SK-N-DZ (cell line): ENCODE measurements at places on chromosomes 2 and 18.

GRCh38 chr18:77573571-77573970 is 323.9 kb downstream of the GALR1 start:
- DNase-seq = no peak

DNA sequence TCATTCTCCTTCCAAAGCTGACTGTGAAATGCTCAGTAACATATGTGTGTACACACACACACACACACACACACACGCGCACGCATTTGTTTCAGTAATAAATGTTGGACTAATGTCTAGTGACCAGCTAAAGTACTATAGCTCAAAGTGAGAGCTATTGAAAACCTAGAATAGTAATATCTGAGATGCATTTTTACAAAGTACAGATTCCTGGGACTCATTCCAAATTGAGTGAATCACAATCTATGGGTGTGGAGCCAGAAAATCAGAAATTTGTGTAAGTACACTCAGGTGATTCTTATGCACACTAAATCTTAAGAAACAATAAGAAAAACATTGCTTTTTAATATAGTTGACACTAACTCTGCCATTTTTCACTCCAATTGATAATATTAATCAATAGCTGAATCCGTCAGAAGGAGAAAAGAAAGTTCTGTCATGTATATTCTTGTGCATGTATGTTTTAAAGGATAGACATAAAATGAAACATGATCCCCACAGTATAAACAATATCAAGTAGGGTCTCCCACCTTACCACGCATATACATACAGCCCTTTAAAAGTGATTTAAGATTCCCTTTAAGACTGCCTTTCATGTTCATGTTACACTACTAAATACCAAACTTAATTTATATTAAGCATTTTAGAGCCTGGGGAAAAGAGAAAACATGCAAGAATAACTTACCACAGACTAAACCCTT is 123.5 kb downstream of the ATAD2B start:
- DNase-seq = no peak

DNA sequence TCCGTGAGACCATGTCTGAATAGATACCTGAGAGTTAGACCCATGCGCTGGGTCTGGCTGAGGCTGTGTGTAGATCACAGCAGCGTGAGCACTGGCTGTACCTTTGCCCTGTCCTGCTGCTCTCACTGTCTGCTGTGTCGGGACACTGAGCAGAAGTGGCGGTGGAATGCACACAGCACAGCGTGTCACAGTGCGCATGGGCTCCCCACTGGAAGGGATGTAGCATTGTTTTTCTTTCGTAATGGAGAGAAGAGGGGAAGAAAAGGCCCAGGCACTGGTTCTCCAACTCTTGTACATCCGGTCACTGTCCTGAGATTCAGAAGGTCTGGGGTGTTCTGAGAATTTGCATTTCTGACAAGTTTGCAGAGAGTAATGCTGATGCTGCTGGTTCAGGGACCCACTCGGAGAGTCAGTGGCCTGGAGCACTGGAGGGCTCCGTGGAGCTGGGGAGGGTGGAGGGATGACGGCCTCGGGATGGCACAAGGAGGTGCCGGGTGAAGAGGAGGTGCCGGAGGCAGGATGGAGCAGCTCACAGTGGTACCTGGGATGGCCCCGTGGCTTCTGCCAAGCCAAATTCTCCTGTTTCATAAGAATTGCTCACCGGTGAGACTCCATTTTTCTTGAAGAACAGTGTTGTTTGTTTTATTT is 252.8 kb downstream of the LDLRAD4 start:
- DNase-seq = no peak

DNA sequence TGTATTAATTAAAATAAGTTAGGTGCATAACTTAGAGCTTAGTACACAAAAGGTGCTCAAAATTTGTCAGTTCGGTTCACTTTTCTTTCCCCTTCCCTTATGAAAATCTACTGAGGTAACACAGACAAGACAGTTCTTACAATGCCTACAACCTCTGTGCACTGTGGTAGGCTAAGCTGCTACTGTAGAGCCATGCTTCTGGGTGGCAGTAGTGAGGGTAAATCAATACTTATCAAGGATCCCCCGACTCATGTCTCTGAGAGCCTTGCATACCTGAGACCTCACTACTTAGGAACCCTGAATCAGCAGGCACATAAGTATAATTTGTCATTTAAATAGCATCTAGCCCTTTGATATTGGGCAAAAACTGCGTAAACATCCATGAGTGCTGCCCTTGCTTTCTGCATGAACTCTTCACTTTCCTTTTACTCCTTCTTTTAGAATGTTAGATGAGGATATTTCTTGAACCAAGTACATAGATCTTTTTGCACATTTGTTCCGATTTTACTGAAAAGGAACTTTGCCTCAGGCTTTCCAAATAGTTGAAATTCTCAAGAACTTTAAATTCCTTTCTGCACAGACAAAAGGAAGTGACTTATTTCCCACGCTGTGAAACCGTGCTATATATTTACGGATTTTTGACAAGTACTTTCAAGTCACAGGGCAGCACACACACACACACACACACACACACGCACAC is 234.4 kb downstream of the TRIB2 start:
- DNase-seq = no peak

DNA sequence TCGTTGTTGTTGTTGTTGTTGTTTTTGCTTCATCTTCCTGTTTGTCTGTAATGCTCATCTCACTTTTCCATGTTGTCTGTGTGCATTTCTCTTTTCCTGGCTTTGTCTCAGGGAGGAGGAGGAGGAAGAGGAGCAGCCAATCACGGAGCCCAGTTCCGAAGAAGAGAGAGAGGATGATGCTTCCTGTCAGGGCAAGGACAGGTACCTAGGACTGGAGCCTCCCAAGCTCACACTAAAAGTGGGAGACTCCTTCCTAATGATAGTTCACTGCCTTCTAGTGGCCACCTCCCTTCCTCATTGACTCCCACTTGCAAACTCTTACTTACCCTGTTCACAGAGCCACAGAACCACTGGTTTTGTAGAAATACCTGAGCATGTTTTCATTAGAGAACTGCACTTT is 179.6 kb downstream of the TPGS2 start:
- DNase-seq = no peak

DNA sequence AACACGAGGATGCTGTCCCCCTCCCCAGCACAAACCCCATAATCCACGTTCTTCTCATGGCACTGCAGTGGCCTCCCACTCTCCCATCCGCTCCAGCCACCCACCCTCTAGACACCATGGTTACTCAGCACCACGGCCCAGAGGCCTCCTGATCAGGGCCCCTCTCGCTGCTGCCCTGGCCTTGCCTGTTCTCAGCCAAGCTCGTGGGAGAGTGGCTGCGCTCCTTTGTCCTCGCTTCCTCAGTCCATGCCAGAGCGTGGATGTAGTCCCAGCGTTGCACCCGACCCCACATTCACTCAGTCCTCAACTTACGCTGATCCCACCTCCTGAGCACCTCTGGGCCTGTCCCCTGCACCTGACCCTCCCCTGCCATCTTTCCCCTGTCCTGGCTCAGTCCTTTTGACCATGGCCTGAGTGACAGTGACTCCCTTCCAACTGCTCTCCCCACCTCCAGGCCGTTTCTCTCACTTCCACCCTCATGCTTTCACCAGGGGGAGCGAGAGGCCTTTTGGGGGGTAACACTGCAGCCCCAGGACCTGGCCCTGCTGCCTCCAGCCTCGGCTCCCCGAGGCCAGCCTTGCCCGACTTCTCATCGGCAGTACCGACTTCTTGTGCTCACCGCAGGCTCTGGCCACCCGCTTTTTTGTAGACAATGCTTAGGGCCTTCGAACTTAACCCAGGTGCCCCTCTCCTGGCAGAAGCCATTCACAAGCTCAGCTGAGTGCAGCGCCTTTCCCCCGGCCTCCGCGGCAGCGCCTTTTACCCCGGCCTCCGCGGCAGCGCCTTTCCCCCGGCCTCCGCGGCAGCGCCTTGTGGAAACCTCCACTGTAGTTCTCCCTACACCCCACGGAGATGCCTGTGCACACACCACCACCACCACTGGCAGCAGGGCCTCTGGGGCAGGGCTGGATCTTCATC is 131.4 kb downstream of the CLIP4 start:
- DNase-seq = no peak

GRCh38 chr2:175363699-175364098 is 182.2 kb upstream of the ATP5MC3 start:
- no peak for DNase-seq

DNA sequence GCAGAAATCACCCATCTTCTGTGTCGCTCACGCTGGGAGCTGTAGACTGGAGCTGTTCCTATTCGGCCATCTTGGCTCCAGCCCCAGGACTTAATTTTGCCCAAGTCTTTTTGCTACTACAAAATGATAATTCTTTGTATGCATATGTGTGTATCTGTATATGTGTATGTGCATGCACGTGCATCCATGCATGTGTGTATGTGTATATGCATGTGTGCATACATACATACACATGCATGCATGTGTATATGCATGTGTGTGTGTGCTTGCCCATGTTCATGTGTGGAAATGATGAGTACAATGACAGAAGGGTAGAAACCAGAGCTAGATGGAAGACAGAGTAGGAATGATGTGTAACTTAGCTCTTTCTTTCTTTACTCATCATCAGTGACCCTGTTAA is 497.9 kb upstream of the SPRED2 start:
- no peak for DNase-seq

- no peak for DNase-seq
Measured at GRCh38 chr2:149908726-149909683, 321.4 kb upstream of the MMADHC start.

DNA sequence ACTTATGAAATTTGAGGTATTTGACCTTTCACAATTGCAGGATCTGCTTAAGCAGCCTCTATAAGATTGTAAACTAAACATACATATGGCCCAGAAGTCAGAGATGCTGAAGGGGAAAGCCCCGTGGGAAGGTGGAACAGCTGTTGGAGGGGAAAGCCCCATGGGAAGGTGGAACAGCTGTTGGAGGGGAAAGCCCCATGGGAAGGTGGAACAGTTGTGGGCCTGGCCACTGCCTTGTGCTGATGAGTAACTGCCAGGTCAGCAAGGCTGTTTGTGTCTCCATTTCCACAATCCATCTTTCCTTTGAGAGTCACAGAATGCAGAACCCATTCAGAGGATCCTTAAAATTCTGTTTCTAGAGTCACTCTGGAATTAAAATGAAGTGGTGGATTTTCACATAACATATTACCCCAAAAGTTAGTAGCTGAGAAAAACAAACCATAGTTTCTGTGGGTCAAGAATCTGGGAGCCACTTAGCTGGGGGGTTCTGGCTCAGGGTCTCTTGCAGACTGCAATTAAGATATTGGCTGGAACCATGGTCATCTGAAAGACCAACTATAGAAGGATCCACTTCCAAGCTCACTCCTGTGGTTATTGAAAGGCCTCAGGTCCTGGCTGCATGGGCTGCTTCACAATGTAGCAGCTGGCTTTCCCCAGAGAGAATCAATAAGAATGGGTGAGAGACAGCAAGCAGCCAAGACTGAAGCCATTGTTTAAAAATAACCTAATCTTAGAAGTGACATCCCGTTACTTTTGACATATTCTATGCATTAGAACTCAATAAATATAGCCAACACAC is 86.6 kb upstream of the CAVIN2 start:
- DNase-seq = no peak

DNA sequence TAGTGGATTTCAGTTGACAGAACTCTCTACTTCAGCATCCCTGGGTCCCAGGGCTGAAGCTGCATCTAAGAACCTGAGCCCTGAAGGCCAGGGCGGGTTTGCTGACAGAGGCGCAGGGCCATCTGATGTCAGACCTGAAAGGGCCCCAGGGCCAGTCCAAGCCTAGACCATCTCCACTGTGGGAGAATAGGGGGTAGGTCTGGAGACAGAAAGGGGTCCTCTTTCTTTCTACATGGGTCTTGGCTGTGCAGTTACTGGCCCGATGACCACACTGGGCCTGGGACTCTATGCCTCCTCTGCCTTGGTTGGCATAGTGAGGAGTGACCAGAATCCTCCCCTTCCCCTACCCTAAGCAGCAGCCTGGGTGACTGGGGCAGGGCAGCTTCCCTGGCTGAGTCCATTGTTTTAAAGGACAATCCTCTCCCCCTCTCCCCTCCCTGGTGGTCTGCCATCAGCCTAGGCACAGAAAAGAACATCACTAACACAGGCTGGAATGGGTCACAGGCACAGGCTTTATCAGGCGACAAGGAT is 34.5 kb downstream of the HS1BP3 start:
- no peak for DNase-seq

DNA sequence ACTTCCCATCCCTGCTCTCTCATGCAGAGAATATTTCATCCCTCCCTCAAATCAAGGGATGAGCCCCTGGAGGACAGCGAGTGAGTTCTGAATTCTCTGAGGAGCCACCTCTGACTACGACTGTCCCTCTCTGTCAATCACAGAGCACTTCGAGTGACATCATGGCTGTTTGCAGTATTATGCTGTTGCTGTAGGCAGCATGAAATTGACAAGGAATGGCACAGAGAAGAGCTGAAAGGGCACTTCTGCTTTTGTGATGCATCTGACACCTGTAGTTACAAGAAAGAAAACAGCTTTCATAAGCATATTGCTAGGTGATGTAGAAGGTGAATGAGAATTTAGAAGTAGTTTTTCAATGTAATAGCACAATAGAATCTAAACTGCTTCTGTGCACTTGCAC is 166.9 kb downstream of the ARHGAP15 start:
- no peak for DNase-seq

DNA sequence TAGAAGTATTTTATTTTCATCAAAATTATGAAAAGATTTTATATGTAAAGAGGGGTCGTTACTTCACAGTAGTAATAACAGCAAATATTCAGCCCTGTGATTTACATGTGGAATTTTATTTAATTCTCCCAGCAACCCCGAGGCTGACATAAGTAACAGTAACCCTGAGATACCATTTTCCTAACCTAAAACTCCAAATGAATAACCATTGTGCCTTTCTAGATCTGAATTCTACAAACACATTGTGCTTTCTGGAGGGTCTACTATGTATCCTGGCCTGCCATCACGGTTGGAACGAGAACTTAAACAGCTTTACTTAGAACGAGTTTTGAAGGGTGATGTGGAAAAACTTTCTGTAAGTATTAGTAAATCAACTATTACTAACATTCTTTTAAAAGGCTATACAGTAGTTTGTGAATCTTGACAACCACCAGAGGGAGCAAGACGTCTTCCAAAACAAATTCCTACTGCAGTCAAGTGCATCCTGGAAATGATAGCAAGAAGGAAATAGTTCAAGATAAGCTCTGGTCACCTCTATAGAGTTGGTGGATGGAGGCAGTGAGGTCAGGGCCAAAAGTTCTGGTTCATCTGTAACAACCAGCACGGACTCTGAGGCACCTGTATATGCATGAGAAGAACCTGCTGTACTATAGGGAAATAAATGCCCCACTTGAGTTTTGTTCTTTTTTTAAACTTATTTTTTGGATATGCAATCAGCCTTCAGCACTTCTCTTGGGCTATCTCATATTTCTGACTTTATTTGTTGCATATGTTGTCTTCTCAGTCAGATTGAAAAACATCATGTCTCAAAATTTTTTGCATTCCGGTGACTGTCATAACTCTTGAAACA is 37.4 kb downstream of the ACTR2 start:
- peak; percentile 76 for DNase-seq
